Fibroblast of skin of right quadriceps (primary cell): ENCODE measurements at places on chromosomes 2 and 18.

- no peak for DNase-seq
These were observed 323.2 kb upstream of the SLC39A10 start for GRCh38 chr2:195333869-195334268.

DNA sequence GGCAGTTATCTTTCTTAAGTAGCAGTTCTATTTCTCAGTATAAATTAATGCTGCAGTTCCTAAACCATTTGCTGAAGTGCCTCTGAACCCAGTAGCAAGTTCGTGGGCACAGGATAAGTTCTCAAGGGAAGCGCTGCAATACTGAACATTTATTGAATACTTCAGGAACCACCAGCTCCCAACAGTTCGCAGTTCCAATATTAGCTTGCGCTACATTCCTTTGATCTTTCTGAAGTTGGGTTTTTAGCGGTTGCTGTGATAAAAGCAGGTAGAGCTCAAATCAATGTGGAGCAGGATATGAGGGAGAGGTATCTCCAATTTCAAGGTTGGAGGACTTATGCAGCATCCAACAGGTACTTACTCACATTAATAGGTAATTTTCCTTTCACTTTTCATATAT lies 33.7 kb downstream of the PDCL3 start:
- DNase-seq: no peak

DNA sequence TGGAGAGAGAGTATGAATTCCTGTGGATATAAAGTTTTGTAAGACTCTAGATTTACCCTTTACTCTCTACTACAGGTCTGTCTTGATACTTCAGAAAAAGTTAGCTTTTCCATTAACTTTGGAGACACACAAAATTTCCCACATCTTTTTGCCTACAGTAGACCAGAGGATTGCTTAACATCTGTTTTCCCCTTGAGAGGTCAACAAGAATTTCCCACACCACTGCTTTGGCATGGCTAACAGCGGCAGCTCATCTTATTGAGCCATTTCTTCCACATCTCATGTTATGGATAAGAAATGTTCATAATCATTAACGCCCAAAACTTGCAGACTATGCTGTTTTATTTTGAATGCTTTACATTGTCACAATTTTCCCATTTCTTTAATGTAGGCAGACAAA lies 273.6 kb upstream of the RGPD4 start:
- no peak for DNase-seq

DNA sequence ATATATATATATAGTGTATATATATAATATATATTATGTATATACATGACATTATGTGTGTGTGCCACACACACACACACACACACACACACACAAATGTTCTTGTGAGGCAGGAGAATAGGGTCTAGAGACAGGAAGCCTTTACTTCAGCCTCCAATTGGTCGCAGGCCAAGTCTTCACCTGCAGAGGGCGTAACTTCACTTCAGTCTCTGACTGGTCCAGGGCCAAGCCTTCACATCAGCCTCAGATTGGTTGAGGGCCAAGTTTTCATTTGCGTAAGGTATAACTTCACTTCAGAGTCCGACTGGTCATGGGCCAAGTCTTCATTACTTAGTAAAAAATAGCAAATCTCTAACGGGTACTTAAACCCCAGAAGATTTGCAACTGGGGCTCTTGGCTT lies 13.2 kb upstream of the SS18 start:
- DNase-seq: peak; percentile 1

- DNase-seq: no peak
These were observed 326.3 kb upstream of the ZNF521 start for GRCh38 chr18:25678221-25678620.

GRCh38 chr2:202588647-202589581 lies 45.9 kb upstream of the FAM117B start:
- DNase-seq: peak; percentile 70
